ENCODE measurements at places on chromosomes 13 and 19.

DNA sequence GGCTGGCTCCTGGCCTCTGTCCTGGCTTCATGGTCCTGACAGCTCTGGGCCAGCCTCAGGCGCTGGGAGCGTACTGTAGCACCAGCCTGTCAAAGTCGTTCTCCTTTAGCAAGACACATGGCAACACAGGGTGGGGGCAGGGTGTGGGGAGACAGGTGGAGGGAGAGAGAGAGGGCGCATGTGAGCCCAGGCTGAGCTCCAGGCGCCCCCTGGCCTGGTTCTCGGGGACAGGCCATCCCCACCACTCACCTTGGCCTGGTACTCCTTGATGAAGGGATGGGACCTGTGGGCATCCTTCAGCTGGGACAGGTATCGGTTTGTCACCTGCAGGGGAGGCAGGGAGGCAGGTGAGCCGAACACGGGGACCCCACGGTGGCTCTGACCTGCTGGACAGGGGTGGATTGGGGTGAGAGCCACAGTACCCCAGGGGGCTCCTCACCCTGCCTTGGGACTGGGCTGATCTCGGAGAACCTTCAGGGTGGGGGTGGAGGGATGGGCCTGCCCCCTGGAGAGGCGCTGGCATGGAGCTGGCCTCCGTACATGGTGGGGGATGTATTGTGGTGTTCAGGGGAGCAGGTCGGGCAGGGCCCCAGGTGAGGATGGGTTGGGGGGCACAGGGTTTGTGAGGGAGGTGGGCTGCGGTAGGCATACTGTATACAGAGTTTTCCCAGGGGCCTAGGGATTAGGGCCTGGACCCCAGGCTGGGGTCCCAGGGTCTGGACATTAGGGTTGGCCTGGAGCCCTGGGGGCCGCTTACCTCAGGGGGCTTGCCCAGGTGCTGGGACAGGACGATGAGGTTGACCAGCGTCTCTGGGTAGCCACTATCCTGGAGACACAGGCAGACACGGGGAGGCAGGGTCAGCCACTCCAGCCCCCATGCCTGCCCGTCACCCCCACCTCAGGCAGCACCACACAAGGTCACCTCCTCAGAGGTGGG is 3.9 kb upstream of the CERS1 start:
- DNase-seq = no peak

DNA sequence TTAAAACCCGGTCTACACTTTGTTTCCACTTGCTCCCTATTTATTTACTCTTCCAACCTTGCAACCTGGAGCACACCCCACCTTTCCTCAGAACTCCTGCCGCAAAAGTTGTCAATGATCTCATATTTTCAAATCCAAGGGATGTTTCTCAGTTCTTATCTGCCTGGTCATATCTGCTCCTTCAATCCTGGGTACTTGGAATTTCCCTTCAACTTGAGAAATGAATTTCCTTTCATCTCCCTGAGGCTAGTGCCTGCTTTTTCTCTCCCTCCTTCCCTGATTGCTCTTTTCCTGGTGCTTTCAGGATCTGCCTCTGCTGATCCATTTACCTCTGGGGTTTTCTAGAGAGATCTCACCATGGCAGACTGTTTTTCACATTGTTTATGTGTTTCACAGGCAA is 154.8 kb upstream of the IRS2 start:
- DNase-seq = no peak

GRCh38 chr19:45554481-45554880 is 30.1 kb downstream of the OPA3 start:
- no peak for DNase-seq

DNA sequence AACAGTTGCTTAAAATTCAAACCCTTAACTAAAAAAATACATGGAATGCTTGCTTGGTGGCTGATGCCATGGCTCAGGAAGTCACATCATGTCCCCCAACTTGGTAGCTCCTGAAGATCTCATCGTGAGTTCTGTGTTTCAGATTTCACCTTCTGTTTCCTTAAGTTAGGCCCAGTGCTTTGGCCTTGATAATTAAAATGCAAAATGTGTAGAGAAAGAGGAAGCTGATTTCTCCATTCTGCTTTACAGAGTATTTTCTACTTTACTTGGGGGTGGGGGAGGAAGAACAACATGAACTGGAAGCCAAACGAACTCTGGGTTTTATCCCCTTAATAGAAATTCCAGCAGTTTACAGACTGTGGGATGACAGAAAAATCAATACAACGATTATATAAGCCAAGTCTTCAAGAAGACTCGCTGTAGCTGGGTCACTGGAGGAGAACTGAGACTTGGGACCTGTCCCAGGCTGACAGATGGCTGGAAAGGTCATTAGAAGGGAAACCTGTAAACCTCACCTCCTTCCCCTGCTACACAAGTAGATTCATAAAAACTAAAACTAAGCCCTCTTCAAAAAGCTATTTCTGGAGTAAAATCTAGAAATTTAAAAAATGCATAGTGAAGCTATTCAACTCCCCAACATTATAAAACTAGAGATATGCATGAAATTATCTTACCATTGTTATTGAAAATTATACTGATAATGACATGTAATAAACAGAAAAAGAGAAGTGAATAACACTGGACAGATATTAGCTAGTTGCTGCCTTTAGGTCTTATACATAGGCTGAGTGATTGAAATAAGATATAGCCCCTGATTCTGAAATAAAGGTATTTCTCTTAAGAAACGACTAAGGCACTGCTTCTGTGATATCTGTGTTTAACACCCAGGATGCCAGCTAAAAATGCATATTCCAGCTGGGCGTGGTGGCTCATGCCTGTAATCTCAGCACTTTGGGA is 22.1 kb upstream of the GGACT start:
- DNase-seq = no peak

DNA sequence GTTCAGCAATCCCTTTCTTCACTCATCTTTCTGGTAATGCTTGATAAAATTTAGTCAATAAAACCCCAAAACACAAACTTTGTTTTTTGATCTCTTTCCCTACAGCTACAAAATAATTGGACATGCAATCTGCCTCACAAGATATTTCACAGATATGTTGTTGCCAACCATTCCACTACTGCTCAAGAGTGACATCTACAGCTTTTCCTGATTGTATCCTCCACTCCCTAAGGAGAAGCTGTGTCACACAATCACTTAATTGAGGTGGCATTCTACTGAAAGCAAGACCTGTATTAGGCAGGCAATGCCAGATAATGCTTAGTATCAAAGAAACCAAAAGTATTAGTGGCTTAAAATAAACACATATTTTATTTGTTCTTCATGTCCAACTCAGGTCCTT is 1646.2 kb upstream of the SPRY2 start:
- DNase-seq = no peak

- DNase-seq = no peak
These were observed 9.2 kb upstream of the RCBTB1 start for GRCh38 chr13:49594576-49594975.

DNA sequence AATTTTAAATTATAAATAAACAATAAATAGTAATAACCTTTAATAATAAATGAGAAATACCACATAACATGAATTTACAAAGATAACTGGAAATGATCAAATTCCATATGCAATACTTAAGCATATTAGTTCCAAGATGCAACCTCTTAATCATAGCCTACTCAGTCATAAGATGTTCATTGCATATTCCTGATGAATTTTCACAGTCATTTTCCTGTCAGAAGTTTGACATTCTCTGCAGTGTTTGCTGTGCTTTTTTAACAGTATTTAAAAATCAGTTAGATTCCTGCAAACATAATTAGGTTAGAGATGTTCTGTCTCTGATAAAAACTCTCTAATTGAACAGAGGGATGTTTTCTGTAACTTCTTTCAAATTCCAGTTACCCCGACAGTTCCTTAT is 28.6 kb upstream of the HTR2A start:
- DNase-seq = no peak

GRCh38 chr13:100306434-100306999 is 217.6 kb downstream of the PCCA start:
- no peak for DNase-seq

DNA sequence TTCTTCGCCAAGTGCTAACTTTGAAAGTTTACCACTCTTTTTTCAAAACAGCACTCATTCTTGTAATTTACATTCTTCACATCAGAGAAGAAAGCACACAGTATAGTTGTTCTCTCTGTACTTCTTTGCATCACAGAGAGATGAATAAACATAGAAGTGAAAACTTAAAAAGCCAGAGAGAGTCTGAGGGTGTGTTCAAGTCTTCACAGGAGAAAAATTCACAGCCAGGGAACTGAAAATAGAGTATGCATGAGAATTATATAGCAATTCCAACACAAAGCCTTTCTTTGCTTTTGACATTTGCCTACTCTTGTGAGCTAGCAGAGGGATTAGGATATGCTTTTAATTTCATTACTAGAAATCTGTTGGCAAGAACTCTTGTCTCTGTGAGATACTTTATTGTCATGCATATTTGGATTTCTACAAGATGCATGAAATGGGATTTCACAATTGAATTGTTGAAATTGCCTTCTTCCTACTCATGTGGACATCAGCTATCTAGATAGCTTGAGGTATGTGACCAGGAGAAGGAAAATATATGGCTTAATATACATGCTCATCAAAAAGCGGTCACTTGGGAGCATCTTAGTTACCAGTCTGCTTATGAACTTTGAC is 166.1 kb downstream of the SLC7A1 start:
- DNase-seq = no peak

GRCh38 chr19:19482809-19483596 is 32.3 kb downstream of the TSSK6 start:
- no peak for DNase-seq

DNA sequence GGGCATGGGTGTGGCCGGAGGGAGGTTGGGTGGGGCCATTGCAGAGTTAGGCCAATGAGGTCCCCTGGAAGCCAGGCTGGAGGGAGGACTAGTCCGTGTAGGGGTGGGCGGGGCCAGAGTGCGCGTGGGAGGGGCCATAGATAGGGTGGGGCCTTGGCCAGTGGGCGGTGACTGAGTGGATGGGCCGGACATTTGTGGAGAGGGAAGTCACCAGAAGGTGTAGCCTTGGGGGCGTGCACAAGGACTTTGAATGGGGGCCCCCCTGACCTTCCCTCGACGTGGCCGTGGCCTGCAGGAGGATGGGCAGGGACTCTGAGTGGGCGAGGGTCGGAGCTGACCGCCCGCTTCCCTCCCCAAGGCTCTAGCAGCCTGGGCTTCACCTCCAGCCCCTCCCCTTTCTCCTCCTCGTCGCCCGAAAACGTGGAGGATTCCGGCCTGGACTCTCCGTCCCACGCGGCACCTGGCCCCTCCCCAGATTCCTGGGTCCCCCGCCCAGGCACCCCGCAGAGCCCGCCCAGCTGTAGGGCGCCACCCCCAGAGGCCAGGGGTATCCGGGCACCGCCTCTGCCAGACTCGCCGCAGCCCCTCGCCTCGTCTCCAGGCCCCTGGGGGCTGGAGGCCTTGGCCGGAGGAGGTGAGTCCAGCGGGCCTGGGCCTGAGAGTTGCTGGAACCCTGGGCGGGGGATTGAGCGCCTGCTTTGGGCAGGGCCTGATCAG is 16.5 kb upstream of the B3GNT3 start:
- DNase-seq = no peak

- no peak for DNase-seq
These were observed at the start of gene MTUS2 for GRCh38 chr13:28820099-28821051. TSS of gene MTUS2 (plus strand) at chr13:28820339.

DNA sequence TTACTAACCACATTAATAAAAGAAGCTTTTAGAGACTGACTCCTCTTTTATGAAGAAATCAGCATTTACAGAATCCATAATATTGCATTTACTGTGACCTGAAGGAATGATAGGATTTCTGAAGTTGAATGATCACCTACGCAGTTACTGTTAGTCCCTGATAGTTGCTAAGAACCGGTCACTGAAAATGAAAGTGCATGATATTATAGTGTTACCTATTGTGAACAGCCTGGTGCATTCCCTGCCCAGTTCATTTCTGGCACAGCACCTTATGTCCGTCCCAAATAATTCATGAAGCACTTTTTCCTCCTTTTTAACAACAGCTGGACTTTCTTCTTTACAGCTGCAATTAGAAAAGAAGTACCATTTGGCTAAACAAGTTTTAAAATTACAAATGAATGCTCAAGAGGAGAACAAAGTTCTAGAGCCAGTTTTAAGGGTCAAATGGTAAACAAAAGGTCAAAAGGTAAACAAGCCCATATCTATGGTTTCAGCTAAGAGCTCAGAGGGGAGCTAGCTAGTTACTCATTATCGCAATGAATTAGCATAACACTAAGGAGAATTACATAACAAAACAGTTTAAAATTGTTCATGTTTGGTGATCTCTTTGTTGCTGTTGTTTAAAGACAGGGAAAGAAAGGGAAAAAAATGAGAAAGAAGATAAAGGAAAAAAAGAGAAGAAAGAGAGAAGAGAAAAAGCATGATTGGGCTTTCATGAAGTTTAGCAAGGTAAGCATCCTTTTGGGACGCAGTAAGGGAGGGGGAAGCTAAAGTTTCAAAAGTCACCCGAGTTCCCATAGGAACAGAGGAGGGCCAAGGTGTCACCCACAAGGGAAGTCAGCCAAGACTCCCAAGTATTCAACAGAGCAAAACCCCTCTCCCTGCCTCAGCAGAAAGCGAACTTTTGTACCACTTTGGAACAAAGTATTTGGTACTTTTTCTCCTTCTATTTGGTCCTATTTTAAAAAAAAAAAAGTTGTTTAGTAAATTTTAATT is 50.2 kb downstream of the FLT3 start:
- no peak for DNase-seq

- DNase-seq = no peak
These were observed 63.1 kb downstream of the DLEU7 start for GRCh38 chr13:50780201-50781015.

DNA sequence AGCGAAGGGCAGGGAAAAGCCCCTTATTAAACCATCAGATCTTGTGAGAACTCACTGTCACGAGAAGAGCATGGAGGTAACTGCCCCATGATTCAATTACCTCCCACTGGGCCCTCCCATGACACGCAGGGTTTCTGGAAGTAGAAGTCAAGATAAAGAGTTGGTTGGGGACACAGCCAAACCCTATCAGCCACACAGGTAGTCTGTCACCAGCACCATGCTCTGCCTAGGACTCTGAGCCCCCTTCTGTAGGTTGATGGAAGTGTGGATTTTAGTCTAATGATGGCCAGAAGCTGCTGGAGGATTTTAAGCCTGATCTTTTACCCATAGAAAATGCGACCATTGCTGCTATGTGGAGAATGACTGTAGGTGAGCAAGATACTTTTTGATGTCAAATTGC is 60.8 kb downstream of the ARHGEF7 start:
- DNase-seq = no peak

DNA sequence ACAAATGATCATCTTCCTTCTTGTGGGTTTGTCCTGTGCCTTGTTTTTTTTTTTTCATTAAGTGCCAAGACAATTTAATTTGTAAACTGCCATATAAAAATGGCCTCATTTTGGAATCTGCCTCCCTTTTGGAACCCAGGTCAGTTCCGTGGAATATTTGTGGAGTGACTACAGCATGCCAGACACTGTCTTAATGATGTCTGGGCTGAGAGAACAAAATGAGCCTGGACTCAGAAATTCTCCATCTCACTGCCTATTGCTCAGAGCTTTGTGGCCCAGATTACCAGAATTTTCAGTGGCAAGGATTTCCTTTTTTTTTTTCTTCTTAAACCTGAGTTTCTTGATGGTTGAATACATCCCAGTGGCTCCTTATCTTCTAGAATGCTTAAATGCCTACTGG is 340.6 kb downstream of the ENOX1 start:
- no peak for DNase-seq

GRCh38 chr13:33351319-33351718 is 65.8 kb upstream of the STARD13 start:
- no peak for DNase-seq
